ENCODE measurements at places on chromosomes 11 and 22. TPM values are rescaled to one million over a fixed set of nuclear protein-coding genes. Genes with fewer than 3 reads are reported as not detected.

DNA sequence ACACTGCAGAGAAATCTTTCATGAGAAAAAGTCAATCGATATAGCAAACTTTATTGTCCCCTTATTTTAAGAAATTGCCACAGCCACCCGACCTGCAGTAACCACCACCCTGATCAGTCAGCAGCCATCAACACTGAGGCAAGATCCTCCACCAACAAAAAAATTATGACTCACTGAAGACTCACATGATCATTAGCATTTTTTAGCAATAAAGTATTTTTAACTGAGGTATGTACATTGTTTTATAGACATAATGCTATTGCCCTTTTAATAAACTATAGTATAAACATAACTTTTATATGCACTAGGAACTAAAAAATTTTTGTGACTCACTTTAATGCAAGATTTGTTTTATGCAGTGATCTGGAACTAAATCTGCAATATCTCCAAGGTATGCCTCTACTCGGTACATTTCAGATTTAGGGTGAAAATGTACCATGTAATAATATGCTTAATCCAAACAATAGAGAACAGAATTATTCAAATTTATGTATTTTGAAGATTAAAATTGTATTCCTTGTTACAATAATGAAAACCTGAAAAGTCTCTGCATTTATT is 79.2 kb upstream of the CEP126 start:
- no peaks in the 10 kb centered on the region for H3K27me3 ChIP-seq
- H3K4me3 ChIP-seq, result no peak overlapping the region
- H3K36me3 ChIP-seq, result no peaks in the 10 kb centered on the region
- H3K4me1 ChIP-seq, result no peaks in the 10 kb centered on the region
- no peak for DNase-seq

The INPP5J gene
- 0.03 TPM for polyA plus RNA-seq

GRCh38 chr11:23192256-23192655 is 332.0 kb upstream of the CCDC179 start:
- no peak overlapping the region for H3K4me3 ChIP-seq
- DNase-seq, result no peak
- H3K4me1 ChIP-seq, result no peaks in the 10 kb centered on the region
- no peak overlapping the region for H3K27ac ChIP-seq

GRCh38 chr22:47351836-47352579 is 589.6 kb downstream of the TBC1D22A start:
- no peaks in the 10 kb centered on the region for H3K27me3 ChIP-seq
- no peak for DNase-seq
- H3K4me3 ChIP-seq, result no peak overlapping the region
- H3K27ac ChIP-seq, result no peak overlapping the region
